ENCODE measurements at places on chromosomes 2 and 18.

DNA sequence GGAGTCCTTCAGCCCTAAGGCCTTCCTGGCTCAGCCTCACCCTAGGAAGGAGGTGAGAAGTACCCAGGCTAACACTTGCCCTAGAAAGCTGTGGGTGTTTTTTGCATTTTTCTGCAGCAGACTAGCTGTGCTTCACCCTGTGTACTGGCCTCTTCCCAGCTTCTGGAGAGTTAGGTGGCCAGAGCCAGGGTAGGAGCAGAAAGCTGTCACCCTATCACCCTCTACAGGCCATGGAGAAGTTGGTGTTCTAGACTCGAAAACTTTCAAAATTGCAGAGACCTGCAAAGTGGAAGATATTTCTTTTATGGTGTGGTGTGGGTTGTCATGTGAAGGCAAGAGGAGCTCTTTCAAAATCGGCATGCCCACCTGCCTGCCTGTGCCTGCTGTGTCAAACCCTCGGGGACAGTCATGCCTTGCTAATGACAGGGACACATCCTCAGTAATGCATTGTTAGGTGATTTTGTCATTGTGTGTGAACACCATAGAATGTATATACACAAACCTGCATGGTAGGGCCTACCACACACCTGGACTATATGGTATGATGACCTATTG, 29.8 kb downstream of the EHD3 start:
- no peak for DNase-seq

DNA sequence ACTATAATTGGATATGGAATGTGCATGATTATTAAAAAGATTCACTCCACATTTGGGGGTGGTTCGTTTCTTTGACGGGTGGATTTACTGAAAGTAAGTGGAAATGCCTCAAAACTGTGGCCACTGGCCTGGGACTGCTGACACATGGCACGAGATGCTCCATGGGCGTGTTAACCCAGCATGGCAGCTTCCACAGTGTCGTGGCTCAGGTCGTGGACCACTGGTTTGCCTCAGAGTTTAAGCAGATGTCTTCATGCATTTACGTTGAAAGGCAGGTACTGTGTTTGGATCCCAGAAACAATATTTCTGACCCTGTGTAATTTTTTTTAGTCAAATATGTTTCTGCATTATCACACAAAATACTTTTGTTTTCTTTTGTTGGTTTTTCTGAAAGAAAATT, 242.0 kb downstream of the GBX2 start:
- DNase-seq = no peak

- no peak for DNase-seq
Measured at GRCh38 chr2:17835516-17835915, 19.3 kb downstream of the MSGN1 start.

DNA sequence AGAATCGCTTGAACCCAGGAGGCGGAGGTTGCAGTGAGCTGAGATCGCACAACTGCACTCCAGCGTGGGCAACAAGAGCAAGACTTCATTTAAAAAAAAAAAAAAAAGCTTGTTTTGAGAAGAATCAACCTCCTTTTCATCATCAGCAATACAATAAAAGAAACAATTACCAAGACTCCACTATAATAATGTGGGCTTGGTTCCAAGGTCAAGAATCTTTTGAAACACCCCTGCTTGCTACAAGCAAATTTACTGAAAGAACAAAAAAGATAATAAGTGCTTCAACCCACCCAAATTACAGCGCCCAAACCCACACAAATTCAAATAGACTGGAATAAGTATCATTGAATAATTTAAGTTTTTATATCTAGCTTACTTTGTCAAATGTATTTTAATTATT, 33.6 kb upstream of the MAPRE3 start:
- DNase-seq = no peak

- no peak for DNase-seq
Measured at GRCh38 chr18:47605093-47605492, 325.4 kb downstream of the SMAD2 start.

GRCh38 chr2:219125225-219125885, 35.3 kb downstream of the NHEJ1 start:
- DNase-seq = peak; percentile 28

- no peak for DNase-seq
Measured at GRCh38 chr18:75875559-75875958, 448.1 kb upstream of the SMIM21 start.

DNA sequence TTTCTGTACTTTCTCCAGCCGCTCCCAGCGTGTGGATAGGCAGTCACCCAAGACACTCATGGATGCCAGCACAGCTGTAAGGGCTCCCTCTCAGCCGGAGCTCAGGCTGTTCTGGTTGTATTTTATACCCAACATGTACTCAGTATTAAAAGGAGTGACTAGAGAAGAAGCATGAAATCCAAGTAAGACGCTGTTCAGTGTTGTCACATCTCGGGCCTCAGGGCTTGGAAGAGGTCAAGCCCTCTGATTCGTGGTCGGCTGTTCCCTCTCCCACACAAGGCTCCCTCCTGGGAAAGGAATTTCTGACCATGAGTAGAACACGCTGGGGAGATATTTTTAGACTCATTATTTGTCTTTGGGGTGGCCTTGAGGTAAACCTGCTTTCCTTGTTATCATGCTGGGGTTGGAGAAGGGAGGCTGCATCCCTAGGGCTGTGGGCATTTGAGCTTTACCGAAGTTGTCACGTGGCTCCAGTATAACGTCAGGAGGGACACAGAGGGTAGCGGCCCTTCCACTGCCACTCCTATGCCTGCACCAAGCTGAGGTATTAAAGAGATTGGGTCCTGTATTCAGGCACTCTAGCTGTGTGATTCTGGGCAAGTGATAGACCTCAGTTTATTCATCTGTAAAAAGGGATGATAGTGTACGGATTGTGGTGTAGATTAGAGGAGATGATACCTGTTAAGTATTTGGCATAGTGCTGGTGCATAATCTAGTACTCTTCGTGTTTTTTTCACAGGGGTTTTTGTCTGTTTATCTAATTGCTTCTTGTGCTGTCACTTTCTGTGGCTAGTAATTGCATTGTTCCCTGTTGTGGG, 34.1 kb downstream of the HK2 start:
- DNase-seq = no peak

DNA sequence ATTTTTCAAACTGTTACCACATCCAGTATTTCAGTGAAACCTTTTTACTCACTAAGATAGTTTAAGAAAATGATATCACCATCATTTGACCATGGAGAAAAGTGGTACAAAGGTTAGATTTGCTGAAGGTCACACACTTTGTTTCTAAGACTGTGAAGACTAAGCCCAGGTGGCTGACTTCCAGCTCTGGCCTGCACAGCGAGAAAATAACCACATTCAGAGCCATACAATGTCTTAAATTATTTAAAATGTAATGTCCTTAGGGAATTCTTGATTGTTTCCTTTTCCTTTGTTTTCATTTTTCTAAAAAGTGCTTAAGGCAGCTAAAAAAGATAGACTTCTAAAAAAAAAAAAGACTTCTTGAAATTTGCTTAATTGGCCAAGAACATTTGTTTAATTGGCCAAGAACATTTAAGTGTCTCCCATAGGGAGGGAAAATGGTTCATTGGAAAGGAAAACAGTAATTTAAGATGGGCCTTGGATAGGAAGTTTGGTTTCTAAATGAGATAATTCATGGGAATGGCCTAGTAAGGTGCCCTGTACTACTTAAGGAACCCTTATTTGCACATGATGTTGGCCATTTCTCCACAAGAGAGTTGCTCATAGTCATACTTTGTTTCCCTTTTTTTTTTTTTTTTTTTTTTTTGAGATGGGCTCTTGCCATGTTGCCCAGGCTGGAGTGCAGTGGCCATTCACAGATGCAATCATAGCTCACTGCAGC, 45.2 kb downstream of the CYP1B1 start:
- no peak for DNase-seq
